ENCODE measurements at places on chromosomes 4 and X.

DNA sequence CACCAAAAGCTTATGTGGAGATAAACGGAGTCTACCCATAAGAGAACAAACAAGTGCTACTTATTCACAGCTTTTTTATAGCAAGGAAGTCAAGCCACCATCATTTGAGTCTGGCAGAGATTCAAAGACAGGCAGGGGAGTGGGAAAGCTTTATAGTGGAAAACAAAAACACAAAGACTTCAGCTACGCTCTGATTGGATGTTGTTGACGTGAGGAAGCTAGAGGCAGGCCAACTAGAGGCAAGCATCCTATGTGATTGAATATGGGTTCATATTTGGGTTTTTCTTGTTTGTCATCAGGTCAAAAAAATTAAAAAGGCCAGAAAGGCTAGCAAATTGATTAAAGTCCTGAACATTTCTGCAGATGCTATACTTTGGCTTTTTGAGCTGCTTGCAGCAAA is 719 bp upstream of the TCEAL4 start:
- no peak for DNase-seq

- DNase-seq = no peak
Observed at GRCh38 chrX:48966796-48967579, 4.7 kb downstream of the KCND1 start.

DNA sequence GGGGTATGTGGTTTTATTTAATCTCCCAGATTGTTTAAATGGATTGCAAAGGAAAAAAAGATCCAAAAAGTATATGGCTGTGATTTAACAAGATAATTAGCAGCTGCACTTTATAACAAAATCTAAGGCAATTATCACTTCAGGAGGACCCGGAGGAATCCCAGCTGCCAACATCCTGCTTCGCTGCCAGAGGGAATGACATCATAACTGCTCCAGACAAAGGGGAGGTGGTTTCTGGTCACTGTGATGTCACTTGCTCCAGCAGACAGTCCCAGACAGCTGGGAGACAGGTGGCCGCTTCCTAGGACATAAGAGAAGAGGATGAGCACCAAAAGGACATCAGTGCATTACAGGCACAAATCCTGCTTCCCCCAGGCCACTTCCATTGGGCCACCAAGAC is 371.0 kb downstream of the BCOR start:
- DNase-seq = no peak

DNA sequence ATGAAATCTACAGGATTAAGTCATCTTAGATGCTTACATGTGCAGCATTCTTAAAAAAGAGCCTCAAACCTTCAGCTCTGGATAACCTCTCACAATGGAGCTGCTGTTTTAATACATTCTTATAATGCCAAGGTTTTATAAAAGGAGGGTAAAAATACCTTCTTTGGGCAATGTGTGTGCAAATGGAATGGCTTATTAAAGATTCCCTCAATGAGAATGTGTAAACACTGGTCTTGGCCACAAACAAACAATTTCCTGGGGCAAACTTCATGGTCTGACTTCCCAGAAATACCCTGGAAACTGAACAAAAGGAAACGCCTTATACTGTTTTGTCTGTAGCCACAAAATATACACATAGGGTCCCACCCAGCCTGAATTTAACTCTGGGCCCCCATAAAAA is 148.6 kb upstream of the INTU start:
- DNase-seq = no peak

GRCh38 chrX:133191739-133192039 is 26.5 kb downstream of the TFDP3 start:
- DNase-seq = no peak

- DNase-seq = no peak
Observed at GRCh38 chr4:3226944-3227343, 22.0 kb upstream of the MSANTD1 start.

DNA sequence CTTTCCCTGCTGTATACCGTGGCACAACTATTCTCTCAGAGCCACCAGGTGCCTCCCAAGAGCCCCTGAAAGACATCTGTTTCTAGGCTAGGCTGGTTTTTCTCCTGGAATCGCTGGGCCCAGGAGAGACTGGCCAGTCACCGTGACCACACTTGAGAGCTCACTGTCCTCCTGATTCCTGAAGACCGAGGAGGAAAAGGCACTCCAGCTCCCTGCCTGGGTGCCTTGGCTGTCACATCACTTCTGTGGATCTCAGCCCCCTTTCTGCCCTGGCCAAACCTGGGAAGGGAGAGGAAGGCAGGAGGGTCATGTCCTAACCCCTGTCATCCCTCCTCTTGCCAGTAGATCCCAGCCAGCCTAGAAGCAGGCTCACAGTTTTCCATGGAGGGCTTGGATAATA is 54.7 kb upstream of the LAS1L start:
- no peak for DNase-seq

DNA sequence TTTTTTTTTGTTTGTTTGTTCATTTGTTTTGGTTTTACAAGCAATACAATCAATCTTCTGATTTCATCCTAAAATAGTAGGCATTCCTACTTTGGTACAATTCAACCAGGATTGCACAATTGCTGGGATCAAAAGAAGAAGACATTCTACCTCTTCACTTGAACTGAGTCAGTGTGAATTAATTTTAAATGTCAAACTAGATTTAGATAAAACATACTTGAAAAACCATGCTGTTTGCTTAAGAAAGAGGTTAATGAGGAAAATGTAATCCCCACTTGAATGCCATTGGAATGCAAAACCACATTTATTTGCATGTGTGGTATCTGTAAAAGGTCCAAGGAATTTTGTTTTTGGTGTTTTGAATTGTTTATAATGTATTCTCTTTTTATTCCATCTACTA is 40.5 kb downstream of the HAND2 start:
- no peak for DNase-seq

DNA sequence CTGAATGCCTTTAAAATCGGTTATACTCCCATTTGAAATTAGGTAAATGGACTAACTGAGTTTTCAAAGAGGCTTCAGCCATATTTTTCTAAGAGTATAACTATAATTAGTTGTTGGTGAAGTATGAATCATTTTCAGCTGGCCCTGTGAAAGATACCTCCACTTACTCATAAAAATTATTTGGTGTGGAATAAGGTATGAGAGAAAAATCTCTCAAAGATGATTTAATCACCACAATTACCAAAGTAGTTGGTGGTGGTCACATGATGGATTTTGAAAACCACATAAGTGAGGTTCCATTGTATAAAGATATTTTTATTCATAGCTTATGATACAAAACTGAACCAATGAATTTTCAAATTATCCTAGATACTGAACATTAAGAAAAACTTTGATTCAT is 9.0 kb upstream of the KLHL2 start:
- DNase-seq = no peak

DNA sequence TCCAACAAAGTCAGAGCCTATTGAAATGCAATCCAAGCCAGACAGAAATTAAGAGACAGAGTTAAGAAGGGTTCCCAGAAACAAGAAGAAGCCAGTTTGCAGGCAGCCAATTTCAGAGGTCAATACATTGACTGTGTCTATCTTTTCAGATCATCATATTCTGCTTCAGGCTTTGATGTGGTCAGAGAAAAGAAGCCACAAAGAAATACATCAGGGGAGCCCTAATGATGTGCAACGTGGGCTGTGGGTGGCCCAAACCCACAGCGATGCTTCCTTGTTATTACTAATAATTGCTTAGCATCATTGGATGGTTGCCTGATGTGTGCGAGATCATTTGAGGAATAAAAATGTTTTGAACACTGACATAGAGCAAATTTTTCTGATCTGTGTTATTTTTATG is 99.0 kb upstream of the DUSP21 start:
- no peak for DNase-seq

GRCh38 chrX:109943092-109943739 is 59.7 kb upstream of the TMEM164 start:
- no peak for DNase-seq

GRCh38 chr4:37678624-37679023 is 7.6 kb downstream of the RELL1 start:
- DNase-seq = no peak

DNA sequence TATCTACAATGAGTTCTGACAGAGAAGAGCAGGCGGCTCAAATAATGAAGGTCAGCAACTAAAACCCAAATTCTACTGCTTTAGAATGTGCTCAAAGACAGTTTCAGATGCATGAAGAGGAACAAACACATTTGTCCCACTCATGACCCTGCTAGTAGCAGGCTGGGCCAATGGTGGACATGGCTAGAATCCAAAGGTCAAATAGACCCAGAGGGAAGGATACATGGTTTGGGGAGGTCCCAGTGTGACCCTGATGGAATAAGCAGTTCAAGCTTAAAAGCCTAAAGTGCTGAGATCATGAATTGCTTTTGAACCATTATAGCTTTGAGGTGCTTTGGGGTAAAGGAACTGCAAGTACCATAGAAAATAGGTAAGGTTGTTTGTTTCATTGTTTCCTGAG is 450.7 kb downstream of the MID1IP1 start:
- DNase-seq = no peak

- DNase-seq = no peak
Observed at GRCh38 chr4:7733801-7734650, 205.6 kb downstream of the AFAP1 start.

GRCh38 chr4:110124711-110125110 is 73.7 kb downstream of the ELOVL6 start:
- DNase-seq = no peak

- DNase-seq = no peak
Observed at GRCh38 chr4:186628058-186628711, 72.8 kb upstream of the MTNR1A start.

GRCh38 chr4:123396307-123397143 is at the start of gene SPRY1:
Gene SPRY1 (plus strand): TSS chr4:123396795. CDS start chr4:123401592, 4,797 bp downstream.
- peak; percentile 58 for DNase-seq

DNA sequence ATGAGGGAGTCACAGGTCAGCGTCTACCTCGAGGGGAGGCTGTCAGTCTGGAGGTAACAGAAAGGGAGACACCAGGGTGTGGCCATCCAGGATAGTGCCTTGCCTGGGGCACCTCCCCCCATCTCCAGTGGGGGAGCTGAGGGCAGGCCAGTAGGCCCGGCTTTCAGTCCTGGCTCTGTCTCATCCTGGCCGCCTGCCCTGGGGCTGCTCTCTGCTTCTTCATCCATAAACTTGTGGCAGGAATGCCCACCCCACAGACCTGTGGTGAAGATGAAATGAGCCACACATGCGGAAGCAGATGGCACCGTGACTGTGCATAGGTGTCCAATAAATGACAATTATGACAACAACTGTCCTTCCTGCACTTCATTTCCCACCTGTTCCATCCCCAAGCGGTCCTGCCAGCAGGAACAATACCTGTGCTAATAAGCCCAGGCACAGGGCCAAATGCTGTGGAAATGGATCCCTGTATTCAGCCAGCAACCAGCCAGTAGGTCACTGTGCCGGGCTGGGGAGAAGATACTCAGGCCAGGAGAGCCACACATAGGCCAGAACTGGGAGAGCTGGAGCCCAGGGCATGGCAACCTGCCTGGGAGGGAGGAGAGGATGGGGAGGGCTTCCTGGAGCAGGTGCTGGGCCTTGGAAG is 30.2 kb downstream of the TRO start:
- DNase-seq = no peak

DNA sequence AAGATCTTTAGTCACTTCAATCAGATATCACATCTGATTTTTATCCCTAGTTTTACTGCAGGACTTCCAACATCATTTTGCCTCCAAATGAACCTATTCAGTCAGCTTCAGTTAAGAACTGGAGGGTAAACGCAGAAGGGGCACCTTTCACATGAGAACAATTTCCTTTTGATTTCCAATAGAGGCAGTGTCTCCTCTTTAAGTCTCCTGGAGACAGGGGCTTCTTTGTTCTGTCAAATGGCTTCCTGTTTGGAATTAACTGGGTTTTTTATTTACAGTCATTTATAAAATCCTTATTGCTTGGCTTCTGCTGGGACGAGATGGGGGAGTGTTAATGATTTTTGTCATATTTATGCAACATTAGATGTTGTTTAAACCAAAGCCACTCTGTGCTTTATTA is 164.0 kb downstream of the STK32B start:
- DNase-seq = no peak

DNA sequence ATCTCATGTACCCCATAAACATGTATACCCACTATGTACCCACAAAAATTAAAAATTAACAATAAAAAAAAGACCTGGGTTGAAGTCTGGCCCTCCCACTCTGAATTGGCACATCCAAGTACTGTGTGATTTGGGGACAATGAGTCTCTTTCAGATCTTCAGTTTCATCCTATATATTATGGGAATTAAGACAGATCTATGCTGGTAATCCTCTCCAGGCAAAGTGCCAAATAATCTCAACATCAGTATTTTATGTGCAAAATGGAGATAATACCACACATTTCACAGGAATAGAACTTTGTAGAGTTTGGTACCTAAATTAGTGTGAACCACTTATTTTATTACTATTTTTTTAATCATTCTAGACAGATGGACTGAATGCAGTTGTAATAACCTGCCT is 11.0 kb upstream of the SCD5 start:
- DNase-seq = no peak

DNA sequence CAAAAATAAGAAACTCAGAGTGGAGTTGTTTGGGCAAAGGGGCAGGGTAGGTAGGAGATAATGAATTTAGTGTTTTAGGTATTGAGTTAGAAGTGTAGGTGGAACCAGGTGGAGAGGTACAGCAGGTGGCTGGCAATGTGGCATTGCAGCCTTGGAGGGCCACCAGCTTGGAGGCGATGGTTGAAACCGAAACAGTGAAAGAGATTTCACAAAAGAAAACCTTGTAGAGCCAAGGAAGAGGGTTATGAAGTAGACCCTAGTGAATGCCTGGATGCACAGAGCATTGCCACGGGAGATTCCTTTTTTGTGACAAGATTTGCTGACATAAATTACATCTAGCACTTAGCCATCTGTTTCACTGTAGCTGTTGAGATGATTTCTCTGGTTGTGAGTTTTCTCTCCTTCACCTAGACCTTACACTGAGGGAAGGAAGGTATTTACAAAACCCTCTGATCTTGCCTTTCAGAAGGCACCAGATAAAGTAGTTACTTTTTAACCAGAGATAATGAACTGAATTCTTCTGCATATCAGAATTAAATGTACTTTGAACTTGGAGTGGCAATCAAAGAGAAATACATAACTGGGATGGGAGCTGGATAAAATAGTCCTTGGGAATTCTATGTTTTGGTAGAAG is 104.1 kb upstream of the CASK start:
- no peak for DNase-seq

DNA sequence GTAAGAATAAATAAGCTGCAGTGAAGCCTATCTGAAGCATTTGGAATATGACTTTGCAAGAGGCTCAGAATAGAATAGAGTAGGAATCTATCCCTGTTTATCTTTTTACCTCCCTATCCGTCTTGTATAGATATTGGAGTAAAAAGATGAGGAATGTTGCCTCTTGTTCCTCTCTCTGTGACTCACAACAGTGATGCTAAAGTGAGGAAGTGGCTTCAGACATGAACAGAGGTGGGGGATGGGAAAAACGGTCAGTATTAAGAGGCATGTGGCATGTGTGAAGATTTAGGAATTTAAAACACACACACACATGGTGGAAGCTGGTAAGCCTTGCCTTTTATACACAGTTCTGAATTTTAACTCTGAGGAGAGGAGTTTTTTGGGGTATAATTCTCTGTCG is 3.8 kb upstream of the DCAF4L1 start:
- no peak for DNase-seq

GRCh38 chr4:135927651-135928050 is 1604.6 kb downstream of the PCDH18 start:
- DNase-seq = no peak

Data from stimulated activated CD8-positive, alpha-beta memory T cell treated with anti-CD3 and anti-CD28 coated beads, Interleukin-7, amount 100 ng/mL, for 24 hours (primary cell).